ENCODE measurements at places on chromosomes 1 and 21.

DNA sequence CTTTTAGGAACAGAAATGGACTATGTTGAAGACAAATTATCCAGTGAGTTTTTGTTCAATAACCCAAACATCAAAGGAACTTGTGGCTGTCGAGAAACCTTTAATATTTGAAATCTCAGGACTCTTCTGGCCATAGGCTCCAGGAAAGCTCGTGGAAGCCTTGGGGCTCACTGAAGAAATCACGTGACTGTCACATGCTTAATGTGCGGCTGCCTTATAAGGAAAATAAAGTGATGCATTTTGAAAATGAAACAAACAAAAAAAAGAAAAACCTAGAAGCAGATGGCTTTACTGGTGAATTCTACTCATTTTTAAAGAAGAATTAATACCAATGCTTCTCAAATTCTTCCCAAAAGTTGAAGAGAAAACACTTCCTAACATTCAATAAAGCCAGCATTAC lies 228.4 kb upstream of the RAB4A start:
- DNase-seq: no peak

DNA sequence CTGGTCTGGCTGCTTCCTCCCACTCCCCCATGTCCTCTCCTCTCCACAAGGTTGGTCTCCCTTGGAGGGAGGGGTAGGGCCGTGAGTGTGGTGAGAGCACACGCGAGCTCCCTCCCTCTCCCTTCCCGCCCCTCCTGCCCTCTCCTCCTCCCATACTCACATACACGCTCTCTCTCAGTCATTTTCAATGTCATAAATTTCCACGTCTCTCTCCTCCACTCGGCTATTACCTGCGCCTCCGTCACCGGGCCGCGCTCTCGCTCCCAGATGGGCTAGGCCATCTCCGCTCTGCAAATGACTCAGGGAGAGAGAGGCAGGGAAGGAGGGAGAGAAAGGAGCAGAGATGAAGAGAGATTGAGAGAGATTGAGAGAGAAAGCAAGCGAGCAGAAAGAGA lies 36.7 kb upstream of the DMBX1 start:
- no peak for DNase-seq

DNA sequence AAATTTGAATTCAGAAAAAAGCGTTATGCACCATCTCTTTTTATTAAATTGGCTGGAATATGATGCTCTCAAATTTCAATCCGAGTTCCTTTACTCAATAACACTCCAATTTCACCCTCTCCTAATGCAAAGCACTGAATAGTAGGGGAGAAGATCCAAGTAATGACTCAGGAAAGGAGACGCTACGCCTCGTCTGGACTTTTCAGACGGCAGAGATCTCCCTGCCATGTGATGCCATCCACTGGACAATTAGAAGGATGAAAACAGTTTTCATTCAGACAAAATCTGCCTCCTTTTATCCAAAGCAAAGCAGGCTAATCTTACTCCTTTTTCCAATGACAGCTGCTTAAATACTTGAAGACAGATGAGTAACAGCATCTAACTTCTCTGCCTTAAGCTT lies 242.4 kb upstream of the GREM2 start:
- DNase-seq: no peak

GRCh38 chr1:166705376-166706289 lies 133.6 kb upstream of the POGK start:
- no peak for DNase-seq

DNA sequence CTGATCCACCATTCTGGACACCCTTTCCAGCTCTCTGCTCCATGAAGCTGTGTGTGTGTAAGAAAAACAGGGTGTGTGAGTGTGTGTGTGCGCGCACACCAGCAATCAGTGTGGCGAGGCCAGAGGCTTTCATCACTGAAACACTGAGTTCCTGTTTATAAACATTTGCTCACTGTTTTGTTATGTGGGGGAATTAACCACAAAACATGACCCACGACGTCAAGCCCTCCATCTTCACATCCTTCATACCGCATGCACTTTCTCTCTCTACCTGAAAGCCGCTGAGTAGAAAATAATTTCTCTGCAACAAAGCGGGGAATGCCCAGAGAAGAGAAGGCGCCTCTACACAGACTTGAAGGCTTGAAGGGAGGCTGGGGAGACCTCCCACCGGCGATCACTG lies 148.9 kb upstream of the IRF2BP2 start:
- DNase-seq: peak; percentile 36

DNA sequence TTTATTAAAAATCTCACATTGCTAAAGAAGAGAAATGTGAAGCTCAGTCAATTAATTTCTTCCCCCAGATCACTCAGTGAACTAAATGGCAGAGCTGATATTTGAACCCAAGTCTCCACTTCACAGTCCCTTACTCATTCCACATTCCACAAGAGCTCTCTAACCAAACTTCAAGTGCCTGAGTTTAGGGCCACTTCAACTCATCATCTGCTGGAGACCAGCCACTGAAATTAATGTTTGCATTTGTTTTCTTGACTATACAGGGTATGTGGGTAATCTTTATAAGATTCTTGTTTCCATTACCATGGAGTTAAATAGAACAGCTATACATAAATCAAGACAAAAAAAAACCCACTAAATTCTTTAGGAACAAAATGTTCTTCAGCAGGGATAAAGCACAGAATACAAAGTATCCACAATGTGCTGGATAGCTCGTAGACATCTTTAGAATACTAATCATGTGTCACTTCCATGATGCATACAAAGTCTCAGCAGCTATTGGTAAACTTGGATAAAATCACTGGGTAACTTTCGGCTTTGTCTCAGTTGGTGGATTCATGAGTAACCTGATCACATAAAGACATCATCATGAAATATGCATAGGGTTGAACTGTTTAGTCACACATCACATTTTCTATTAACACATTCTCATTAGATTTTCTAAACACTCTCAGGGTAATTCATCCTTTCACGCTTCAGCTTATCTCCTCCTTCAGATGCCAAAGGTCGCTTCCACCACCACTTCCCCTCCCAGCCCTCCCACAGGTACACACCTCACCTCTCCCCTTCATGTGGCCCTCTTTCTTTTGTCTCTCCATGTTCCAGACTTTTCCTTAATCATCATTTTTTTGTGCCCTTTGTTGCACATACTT lies 89.8 kb downstream of the LRRC53 start:
- no peak for DNase-seq

- no peak for DNase-seq
These were observed 11.3 kb downstream of the LY9 start for GRCh38 chr1:160807247-160807646.

- no peak for DNase-seq
These were observed 187.1 kb upstream of the CACNA1E start for GRCh38 chr1:181296180-181296579.

DNA sequence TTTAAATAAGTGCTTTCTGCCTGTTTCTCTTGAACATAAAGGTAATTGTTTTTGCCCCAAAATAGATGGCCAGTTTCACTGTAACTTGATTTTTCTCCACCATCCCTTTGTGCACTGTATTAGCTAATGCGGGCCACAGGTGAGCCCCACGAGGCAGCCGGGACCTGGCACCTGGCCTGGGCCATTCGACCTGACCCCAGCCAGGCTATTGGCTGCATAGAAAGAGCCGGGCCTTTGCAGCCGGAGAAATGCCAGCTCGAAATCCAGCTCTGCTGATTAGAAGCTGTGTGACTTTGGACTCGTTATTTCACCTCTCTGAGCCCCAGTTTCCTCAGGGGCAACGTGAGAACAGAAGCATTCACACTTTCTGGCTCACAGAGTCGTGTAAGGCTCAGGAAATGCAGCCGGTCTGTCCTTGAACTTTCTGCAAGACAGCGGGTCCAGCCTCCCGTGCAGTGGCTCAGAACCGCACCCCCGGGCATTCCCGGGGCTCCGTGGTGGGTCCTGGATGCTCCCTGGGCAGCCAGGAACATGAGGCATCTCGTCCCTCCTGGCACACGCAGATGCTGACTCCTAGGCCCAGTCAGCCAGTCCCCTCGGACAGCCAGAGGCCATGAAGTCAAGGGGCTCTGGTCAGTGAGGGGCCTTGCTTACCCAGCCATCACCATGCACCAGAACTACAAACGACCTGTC lies 37.4 kb upstream of the ACTRT2 start:
- no peak for DNase-seq

DNA sequence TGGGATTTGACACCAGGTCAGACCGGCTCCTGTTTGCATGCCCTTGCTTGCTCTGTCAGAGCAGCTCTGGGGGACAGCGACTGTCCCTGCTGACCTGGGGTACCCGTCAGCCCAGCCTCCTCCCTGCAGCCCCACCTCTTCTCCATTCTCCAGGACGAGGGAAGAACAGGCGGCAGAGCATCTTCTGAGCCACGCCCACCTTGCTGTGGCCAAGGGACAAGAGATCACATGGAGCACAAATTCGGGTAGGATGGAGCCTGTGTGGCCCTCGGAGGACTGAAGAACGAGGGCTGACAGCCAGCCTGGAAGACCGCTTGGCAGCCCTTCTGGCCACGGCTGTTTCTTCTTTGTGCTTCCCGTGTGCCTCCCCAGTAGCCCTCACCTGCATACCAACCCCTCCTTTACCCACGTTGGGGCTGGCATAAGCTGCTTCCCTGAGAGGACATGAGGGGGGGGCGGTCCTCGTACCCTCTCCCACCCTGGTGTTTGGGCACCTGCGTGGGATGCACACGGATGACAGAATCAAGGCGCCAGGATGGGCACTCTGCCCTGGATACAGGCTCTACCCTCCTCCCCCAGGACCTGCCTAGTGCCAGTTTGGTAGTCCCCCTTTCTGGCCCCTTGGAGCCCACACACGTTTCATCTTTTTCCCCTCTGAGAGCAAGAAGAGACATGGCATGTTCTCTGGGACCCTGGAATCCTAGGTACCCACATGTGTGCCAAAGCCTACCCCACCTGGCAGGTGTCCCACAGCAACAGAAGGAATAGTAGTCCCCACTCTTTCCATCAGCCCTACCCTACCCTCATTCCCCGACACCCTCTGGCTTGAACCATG lies 26.9 kb downstream of the CDK18 start:
- no peak for DNase-seq

DNA sequence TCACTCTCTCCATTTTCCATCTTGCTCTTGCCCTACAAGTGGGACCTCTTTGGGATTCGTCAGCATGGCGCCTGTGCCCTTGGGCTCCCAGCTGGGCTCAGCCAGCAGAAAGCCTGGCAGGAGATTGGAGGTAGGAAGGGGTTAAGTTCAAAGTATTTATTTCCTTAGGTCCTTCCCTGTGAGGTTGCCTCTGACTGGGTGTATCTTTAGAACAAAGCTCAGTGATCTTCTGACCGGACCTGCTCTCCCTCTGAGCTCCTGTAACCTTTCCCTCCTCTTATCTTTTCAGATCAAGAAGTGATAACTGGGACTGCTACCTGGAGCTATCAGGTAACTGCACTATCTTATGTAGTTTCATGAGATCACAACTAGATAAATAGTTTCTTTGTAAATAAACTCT lies 75.8 kb upstream of the ABCD3 start:
- DNase-seq: no peak

- no peak for DNase-seq
These were observed 211.5 kb downstream of the LHX8 start for GRCh38 chr1:75345538-75346292.

DNA sequence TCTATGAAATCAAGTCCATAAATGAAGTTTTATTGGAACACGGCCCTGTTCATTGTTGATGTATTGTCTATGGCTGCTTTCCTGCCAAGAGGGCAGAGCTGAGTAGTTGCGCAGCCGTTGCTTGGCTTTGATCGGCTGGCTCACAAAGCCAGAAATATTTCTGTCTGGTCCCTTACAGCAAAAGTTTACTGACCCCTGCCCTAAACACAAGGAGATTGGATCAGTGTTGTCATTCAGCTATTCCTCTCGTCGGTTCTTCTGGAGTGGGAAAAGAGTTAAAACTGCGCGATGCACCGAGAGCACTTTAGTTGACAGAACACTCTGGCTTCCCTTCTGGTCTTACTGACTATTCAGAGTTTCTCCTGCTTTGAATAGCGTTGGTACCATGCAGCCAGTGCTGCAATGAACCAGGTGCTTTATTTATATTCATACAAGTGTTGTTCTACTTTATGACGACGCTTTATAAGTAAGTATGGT lies 868 bp downstream of the ZBTB40 start:
- DNase-seq: peak; percentile 16

DNA sequence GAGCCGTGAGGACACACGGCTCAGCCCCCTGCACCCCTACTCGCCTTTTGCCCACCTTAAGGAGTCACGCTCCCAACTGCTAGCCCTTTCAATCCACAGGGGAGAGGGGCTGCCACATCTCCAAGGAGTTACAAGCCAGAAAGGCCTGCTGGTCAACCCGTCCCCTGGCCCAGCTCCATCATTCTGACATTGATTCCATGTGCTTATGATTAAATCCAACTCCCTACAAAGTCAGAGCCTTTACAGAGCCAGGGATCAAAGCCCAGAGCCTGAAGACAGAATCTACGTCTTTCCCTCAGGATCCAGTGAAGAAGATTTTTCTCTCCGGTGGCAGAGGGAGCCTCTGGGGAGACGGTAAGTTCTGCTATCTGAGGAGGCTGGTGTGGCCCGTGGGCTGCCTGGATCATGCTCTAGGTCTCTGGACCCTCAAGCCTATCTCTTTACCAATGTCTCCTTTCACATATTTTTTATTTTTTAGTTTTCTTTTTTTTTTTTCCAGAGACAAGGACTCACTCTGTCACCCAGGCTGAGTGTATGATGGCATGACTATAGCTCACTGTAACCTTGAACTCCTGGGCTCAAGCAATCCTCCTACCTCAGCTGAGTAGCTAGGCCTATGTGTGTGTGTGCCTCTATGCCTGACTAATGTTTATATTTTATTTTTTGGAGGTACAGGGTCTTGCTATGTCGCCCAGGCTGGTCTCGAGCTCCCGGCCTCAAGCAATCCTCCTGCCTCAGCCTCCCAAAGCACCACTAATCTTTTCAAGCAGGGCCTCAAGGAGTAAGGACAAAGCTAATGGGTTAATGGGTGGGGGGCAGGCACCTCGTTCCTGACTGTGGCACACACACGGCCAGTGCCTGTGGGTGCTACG lies 61.3 kb downstream of the SLC66A1 start:
- DNase-seq: no peak

- no peak for DNase-seq
These were observed 24.0 kb downstream of the PGLYRP3 start for GRCh38 chr1:153288634-153289275.

DNA sequence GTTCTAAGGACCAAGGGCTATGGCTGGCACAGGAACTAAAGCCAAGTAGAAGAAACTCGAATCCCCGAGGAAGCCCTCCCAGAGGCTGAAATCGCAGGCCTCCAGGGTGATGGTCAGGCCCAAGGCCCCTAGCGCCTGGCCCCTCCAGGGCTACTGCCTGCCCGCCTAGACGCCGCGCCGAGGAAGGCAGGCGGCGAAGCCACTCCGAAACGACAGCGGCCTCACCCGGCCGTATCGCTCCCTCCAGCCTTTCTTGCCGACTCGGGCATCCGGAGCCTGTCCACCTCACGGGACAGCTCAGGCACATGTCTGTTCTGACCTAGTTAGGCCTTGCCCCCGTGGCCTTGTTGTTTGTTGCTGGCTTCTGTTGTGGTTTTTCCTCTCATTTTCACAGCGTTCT lies 9.7 kb upstream of the LHX8 start:
- DNase-seq: no peak

- DNase-seq: no peak
These were observed 33.0 kb upstream of the PDPN start for GRCh38 chr1:13550663-13551062.

GRCh38 chr1:226632169-226632879 lies 83.8 kb downstream of the STUM start:
- DNase-seq: no peak
